ENCODE measurements at places on chromosomes 4 and X.

- no peak for DNase-seq
These were observed 30.0 kb upstream of the GPR173 start for GRCh38 chrX:53018627-53019026.

DNA sequence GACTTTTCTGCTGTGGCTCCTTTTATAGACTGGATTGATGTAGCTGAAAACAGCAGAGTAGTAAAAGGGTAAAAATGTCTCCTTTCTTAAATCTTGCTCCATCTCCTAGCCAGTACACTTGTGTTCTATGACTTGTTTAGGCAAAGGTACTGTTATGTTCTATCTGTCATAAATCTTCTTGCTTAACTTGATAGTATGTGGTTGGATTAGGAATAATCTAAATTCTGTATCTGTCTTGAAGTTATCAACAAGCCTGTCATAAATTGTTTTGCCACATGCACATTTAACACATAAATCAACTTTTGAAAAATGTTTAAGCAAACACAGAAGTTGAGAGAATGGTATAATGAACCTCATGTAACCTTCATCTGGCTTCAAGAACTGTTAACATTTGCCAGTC lies 157.0 kb downstream of the FRAS1 start:
- no peak for DNase-seq

DNA sequence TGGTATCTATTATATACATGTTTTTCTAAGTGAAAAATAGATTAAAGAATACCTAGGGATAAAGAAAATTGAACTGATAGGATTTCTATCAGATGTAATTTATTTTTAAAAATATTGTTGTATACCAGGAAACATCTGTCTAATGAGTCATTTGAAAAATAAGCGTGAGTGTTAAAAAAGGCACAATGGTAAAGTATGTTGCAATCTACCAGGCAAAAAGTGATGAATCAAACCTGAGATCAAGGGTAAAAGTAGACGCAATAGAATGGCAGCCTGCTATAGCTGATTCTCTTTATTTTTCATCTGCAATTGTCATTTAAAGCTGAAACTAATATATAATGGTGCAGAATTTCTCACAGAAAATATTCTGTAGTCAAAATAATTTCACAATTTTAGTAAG lies 1119.6 kb downstream of the PCDH18 start:
- DNase-seq, result no peak

GRCh38 chrX:153941336-153942252 lies 2.8 kb downstream of the RENBP start:
- DNase-seq, result no peak

- DNase-seq, result no peak
These were observed 1.5 kb upstream of the EIF1AX start for GRCh38 chrX:20143111-20143510.

GRCh38 chr4:109321232-109321631 lies 18.8 kb upstream of the COL25A1 start:
- no peak for DNase-seq

GRCh38 chr4:118326585-118326984 lies 26.2 kb downstream of the PRSS12 start:
- no peak for DNase-seq

Measured in GM13977 (cell line).